ENCODE measurements at places on chromosomes 4 and X.
A peak's percentile ranks its signal among the peaks of the same experiment; 100 is the strongest.

GRCh38 chrX:39335513-39336235 is 534.4 kb downstream of the MID1IP1 start:
- DNase-seq: no peak

DNA sequence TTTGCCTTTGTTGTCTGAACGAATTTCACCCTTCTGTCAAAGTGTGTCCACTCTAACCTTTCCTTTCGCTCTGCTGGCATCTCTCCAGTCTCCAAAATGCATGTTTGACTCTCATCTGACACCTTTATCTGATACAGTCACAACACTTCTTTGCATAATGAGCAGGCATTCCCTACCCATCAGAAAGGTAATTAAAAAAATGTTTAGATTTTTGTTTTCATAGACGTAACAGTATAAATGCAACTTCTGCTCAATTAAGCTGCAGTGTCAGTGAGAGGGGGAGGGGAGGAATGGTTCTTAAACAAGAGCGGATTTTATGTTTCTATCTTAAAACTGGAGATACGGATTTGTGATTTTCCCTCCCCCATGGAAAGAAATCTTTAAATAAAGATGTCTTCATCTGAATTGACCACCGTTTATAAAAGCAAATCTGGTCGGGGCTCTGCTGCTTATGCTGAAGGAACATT is 70.2 kb downstream of the CXXC4 start:
- peak; percentile 34 for DNase-seq

GRCh38 chrX:10471418-10471817 is 149.0 kb downstream of the MID1 start:
- no peak for DNase-seq

DNA sequence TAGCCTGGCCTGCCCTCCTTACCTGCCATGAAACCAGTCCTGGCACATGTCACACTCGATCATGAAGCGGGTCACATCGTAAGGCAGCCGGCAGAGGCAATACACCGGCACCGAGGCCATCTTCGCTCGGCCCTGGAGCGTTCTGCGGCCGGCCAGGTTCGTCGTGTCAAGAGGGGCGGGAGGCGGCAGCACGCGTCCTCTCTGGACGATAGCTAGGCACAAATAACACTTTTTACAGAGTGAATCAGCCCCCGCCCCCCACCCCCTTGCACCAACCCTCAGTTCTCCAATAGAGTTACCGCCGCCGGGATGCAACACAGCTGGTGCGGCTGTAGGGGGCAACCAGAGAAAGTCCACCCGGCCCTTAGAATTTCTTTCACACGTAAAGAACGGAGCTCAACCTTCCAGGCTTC is 1.7 kb downstream of the PHF8 start:
- DNase-seq: peak; percentile 20

GRCh38 chr4:186932631-186933187 is 209.1 kb upstream of the FAT1 start:
- DNase-seq: no peak

DNA sequence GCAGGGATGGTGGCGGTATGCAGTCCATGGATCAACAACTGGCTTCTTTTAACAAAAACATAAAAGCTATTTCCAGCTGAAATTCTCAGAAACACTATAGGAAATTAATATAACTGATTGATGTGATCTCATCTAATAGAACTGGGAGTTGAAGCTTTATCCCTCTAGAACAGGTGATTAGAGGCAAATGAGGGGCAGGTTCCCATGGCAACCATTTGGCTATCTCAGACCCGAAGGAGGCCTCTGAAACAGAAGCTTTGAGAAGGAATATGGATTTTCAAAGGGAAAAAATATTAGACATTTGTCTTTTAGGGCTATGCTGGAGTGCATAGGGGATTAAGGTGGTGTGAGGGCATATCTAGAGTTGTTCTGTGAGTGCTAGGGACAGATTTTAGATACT is 50.0 kb downstream of the IGSF1 start:
- no peak for DNase-seq
